ENCODE measurements at places on chromosomes 11 and 22.

- no peak for DNase-seq
These were observed 4.4 kb downstream of the A4GALT start for GRCh38 chr22:42716221-42716620.

DNA sequence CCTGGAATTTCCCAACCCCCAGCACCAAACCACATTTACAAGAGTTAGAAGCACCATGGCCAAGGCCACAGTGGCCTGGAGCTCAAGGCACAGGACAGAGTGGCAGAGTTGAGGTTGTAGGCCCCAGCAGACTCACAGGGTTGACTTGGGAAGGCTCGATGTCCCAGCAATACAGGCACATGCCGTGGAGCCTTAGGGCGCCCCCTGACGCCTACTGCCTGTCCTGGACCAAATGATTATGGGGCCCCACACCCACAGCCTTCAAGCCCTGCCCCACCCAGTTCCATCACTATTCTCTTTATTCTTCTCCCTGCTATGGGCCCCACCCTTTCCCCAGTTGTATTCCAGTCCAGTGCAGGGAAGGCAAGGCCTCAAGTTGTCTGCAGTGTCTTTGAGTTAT is at the start of gene CCDC179:
CCDC179 (minus strand) TSS at position 234 of the 400 bp plus-strand sequence; CDS start at position 181, 53 bp downstream.
- no peak for DNase-seq

DNA sequence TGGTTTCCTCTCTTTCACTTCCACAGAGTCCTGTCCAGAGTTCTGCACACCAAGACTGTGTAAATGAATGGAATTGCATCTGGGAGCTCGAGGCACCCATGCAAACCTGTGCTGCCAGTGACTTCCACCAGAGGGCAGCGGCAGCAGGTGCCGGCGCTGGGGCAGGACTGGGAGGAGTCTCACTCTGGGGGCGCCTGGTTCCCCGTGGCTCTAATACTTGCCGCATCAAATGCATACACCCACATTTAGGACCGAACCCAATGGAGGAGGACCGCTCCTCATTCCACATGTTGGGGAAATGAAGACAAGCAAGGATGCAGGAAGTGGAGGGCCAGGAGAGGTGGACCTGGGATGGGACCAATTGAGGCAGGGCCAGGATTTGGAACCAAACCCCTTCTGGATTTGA is 1.1 kb upstream of the CD6 start:
- DNase-seq = no peak

DNA sequence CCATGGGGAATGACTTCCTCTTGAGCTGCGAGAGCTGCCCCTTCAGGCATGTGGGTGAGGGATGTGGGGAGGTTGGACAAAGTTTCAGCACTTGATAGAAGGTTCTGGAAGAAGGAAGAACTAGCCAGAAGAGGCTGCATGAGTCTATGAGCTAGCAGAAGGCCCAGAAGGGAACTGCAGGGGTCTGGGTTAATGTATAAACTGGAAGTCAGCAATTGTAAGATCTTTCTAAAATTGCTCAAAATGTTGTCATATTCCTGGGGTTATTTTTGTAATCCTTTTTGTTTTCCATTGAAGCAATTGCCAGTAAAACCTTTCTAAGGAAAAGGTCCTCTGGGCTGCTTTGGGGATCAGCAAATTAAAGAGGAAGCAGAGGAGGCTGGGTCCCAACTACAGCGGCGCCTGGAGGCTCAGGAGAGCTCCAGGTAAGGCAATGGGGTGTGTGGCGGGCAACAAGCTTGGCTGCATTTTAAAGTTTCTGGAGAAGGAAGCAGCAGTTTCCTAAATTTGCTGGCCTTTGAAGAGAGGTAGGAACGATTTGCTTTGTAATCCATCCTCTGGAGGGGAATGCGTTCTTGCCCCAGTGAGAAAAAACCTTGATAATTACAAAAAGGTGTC is 29.2 kb downstream of the ADAMTS15 start:
- no peak for DNase-seq

DNA sequence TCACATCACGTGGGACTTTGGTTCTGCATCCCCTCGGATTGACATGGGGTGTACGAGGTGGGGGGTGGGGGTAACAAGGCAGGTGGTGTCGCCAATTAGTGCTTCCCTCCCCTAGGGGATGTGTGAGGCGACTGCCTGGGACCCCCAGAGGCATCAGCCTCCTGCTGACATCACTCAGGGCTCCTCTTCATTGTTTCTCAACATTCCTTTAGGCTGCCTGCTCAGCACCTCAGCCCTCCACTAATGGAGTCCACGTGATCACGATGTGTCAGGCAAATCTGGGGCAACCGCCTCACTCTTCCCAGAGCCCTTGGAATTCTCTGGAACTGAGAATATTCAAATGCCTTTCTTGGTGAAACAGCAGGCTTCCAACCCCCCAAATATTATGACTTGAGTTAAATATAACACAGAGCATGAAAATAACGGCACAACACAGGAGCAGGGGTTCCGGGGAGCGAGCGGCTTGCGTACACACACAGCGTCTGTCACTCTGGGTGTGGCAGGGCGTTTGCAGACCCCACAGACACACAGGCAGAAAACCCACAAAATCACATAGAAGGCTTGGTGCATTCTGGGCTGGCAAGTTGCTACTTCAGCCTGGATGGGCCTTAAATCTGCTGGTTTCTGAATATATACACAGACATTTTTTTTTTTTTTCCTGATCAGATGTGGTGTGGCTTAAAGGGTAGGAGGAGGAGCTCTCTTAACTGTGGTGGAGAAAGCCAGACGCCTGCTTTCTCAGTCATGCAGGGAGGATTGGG is 170.1 kb upstream of the CADM1 start:
- no peak for DNase-seq
